ENCODE measurements at places on chromosomes 16 and 17.

DNA sequence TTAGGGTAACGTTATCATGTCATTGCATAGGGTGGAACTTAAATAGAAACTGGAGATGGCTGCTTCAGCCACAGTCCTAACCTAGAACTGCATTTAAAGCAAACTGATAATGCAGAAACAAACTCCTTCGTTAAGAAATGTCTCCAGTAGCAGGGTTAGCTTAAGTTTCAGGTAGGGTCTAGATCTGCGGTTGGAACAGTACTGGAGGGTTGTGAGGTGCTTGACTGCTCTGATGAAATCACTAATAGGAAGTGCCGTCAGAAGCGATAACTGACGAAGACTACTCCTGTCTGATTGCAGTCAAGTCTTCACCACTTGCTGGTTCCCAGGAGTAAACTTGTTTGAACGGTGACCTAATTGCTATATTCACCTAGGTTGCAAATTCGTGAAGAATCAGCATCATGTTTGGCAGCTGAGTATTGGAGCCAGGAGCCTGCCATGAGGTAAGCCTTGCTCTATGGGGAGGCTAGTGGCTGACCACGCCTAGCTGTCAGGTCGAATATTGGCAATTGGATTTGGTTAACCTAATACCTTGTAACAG lies 24.5 kb downstream of the TRPV2 start:
- DNase-seq: no peak

DNA sequence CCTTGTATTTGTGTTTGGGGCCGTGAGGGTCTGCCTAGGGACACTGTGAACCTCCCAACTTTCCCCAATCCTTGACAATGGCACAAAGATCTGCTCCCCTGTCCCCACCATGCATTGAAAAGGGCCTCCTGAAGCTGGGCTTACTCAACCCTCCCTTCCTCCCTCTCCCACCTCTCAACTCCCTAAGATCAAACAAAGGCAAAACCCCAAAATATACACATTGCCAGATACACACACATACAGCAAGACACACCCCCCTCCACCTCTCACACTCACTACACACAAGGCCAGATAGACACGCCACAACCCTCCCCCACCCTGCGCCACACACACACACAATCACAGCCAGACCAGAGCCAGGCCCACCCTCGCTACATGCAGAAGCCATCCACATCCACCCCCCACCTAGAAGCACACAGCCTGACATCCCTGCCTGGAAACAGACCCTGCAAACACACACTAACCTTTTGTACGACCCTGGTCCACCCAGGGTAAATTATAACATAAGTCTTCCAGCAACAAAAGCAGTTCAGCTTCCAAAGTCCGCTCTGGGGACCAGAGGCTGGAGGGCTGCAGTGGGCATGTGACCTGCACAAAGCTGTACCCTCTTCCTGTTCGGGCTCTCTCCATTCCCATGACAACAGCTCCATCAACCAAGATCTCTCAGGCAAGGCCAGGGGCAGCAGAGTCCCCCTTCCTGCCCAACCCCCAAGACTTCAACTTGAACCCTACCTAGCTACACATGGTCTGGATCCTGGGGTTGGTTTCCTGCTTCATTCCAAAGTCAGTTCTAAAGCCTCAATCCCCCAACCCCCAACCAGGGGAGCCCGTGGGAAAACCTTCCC lies 1.9 kb downstream of the PCGF2 start:
- DNase-seq: no peak

- peak; percentile 6 for DNase-seq
Measured at GRCh38 chr17:56231693-56232092, 78.4 kb downstream of the ANKFN1 start.

- DNase-seq: no peak
Measured at GRCh38 chr16:1134776-1135458, 18.0 kb upstream of the CACNA1H start.

DNA sequence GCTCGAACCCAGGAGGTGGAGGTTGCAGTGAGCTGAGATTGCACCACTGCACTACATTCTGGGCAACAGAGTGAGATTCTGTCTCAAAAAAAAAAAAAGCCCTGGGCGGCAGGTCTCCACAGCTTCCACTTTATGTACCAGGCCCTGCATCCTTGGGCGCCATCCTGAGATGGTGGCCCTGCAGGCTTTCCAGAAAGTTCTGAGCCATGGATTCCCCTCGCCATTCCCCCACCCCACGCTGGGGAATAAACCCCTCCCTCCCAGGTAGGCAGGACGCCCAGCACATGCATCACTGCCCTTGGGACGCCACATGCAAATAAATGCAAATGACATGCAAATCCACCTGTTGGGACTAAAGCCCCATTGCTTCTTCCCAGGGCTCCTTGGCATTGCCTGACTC lies 13.8 kb upstream of the ZNF469 start:
- DNase-seq: no peak

- peak; percentile 50 for DNase-seq
Measured at GRCh38 chr17:79993390-79994227, 42.1 kb downstream of the TBC1D16 start.

GRCh38 chr16:75378616-75379015 lies 54.7 kb downstream of the CFDP1 start:
- no peak for DNase-seq

DNA sequence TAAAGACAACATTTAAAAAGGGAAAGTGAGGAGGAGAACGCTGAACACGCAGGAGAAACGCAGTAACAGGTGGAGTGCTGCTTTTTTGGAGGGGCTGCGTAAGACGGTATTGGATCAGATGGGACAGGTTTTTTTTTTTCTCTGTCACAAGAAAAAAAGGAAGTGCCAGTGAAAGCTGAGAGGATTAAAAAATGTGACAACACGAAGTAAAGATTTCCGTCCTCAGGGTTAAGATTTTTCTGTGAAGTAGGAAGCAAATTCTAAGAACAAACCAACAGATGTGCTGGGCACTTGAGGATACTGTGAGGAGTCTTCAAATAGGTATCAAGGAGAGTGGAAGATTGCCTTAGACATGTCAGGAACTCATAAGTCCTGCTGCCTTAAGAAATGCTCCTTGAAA lies 5.8 kb upstream of the ABCA9 start:
- DNase-seq: peak; percentile 29

DNA sequence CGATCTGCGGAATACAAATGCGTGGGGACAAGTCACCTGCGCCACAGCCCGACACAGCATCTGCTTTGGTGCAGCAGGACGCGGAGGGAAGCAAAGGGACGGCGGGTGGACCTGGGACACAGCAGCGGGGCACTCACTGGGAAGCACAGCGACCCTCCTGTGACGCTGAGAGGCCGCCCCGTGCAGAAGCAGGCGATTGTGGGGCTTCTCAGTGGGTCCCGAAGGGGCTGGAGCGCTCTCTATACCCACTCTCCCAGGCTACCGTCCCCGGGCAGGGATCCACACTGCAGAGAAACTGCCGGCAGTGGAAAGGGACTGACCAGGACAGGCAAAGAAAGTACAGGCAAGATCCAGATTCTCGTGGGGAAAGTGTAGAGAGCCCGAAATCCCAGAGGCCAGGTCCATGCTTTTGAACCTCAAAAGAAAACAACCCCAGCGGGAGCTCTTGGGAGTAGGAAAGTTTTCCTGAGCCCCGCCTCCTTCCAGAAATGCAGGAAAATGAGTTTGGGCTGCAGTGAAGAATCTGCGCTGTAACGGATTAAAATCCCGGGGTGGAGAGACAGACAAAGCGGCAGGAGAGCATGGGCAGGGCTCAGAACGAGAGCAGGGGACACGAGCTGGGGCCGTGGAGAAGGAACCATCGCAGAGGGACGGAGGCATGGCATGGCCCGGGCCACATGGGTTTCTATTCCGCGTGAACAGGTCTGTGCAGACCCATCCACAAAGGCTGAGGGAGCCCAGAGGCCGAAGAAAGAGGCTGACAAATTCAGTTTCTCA lies 12.7 kb downstream of the COX4I1 start:
- no peak for DNase-seq

DNA sequence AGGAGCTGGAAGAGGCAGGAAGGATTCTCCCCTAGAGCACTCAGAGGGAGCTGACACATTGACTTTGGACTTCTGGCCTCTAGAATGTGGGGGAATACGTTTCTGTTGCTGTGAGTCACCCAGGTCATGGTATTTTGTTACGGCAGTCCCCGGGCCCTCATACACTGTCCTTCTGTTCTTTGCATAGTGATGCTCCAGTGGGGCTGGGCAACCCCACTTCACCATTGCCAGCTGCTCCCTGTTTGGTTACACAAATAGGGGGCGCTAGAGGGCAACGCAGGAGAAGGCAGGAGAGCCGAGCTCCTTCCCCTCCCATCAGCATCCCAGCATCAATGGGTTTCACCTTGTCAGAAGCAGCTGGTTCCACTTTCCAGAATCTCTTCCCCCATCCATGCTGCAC lies 257.7 kb upstream of the FOXF1 start:
- DNase-seq: peak; percentile 9

DNA sequence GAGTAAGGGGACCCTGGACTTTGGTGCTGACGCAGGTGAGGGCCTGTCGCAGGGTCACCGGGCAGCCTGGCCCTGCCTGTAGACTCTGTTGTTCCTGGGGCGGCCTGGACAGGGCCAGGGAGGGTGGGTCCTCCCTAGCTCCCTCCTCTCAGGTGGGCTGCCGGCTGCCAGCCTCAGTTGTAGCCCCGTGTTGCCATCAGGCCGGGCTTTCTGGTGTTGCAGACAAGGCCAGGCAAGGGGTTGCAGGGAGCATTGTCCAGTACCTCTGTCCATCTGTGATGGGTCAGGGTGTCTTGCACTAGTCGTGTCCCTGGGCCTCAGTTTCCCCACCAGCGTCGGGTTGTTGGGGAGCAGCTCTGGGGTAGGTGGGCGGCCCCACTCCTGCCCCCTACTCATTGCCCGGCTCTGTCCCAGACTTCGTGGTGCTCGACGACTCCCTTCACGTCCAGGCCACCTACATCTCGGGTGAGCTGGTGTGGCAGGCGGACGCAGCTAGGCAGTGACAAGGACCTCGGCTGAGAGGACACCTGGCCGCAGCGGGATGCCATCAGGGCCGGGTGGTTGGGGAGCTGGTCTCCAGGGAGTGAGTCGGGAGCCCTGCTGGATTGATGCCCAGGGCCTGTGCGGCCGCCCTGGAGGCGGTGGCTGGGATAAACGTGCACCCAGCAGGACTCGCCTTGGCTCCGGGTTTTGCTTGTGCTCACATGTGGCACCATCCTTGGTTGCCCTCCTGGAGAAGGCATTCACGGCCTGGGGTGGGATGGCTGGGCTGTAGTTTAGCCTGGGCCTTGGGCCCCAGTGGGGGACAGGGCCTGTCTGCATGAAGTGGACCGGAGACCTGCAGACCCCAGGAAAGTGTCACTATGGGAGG lies 1.9 kb downstream of the CEMP1 start:
- no peak for DNase-seq

DNA sequence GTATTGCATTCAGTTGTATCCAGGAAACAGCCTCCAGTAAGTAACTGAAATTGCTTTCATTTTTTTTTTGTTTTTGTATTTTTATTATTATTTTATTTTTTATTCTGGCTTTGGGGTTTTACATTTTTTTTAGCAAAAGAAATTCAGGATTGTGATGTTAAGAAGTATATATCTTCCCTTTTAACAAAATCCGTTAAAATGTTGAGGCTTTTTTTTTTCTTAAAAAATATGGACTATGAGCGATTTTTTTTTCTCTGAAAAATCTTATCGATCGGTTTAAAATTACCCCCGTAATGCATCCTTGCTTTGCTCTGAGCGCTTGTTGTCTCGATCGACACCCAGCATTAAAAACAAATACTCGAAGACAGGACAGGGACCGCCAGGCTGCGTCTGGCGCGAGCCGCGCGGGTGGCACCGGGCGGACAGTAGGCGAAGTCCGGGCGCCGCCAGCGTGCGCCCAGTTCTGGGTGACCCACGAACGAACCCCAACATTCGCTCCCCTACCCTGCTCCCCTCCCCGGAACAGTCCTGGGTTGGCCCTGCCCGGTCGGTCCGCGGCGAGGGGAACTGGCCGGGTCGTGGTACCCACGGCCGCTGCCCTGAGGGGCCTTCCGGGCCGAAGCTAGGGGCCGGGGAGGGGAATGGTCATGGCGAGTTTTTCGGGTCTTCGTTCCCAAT lies 482 bp downstream of the BAHCC1 start:
- DNase-seq: no peak

DNA sequence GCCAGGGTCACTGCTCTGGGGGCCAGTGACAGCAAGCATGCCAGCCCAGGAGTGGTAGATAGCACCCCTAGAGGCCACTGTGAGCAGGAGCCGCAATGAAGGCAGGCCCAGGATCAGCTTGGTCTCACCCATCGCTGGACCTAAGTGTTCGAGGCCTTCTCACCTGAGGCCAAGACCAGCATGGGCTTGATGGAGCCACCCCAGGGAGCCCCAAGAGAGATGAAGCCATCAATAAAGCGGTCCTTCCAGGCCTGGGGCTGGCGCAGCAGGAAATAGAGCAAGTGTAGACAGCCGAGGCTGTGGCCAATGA lies 1.8 kb downstream of the LCAT start:
- no peak for DNase-seq

- peak; percentile 47 for DNase-seq
Measured at GRCh38 chr16:592518-593306, 2.8 kb downstream of the RAB40C start.

- no peak for DNase-seq
Measured at GRCh38 chr16:15403392-15403995, 7.9 kb downstream of the MPV17L start.

- DNase-seq: no peak
Measured at GRCh38 chr17:49260817-49261291, 30.3 kb upstream of the PHOSPHO1 start.

GRCh38 chr16:71723537-71724319 lies 773 bp downstream of the PHLPP2 start:
- DNase-seq: peak; percentile 85

DNA sequence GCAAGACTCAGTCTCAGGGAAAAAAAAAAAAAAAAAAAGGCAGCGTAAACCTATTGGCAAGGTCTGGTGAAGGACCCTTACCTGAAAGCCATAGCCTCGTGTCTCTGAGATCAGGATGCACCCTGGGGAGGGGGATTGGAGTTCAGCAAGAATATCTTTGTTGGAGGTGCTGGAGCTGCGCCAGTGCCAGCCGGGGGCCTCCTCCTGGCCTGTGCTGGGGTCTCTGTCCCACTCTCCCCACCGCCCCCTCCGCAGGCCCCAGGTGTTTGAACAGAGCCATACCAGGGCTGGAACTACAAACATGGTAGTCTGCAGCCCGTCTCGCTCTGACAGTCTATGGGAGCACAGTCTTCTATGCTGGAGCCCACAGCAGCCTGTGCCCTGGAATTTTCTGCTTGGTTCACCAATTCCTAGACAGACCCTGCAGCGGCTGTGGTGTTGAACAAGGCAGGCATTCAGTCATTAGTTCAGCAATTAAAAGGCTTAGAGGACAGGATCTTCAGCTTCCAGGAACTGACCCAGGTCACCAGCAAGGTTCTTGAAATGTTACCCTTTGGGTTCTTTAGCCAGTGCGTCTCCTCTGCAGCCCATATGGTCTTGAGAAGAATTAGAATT lies 42.2 kb upstream of the KIFC3 start:
- DNase-seq: no peak

DNA sequence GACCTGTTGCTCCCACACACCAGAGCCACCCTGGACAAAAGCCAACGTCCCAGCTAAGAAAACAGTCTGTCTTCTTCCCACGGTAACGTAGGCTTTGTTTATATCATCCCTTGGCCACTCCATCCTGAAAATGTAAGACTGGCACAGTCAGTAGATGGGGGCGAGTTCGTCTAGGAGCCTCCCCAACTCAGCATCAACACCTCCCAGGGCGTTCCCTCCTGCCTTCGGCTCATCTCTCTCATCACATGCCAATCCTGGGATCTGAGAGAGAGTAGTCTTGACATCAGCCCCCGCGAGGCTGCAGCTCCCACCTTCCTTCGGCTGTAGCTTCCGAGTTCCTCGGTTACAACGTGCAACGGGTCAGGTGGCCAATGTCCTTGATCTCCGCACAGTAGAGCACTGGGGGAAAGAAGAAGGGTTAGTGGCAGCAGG lies 894 bp downstream of the RNF227 start:
- DNase-seq: no peak

GRCh38 chr16:46427340-46428107 lies 193.7 kb downstream of the SHCBP1 start:
- no peak for DNase-seq

Data from common myeloid progenitor, CD34-positive (primary cell).